Astrocyte (in vitro differentiated cells and primary cell): ENCODE measurements at places on chromosomes 2 and 18. TPM values are rescaled to one million over a fixed set of nuclear protein-coding genes. Genes with fewer than 3 reads are reported as not detected.

RPS27A gene
- 746 and 840 TPM in 2 replicates for total RNA-seq

DNA sequence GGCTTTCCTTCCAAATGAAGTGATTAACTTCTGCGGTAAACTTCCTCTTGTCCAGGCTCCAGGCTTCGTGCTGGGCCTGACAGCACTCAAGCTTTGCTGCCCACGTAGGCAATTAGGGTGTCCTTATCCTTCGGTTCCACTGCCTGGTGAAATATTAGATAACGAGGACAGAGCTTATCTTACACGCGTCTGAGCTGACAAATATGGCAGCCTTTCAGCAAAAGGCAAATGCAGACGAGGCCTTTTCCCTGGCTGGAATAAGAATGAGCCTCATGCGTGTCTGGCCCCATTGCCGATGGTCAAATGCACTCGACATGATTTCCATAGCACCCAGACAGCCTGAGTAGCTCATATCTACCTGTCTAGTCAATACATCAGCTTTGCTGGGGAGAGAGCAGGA, 141.5 kb downstream of the FAM210A start:
- DNase-seq, result no peak

SP100 gene
- total RNA-seq, result 169 and 186 TPM in 2 replicates

GRCh38 chr18:765764-766549, 46.1 kb downstream of the YES1 start:
- DNase-seq, result no peak

GRCh38 chr2:45892425-45892745, 240.9 kb downstream of the PRKCE start:
- DNase-seq, result no peak

- DNase-seq, result no peak
Observed at GRCh38 chr18:692824-693223, 19.6 kb downstream of the ENOSF1 start.

GRCh38 chr2:189261431-189261841, 81.9 kb upstream of the COL5A2 start:
- DNase-seq, result peak; percentile 89

GMPPA gene
- 49.5 and 55.3 TPM in 2 replicates for total RNA-seq

ATP9B gene
- total RNA-seq, result 12.6 and 14.3 TPM in 2 replicates

FZD7 gene
- 61.5 and 65.9 TPM in 2 replicates for total RNA-seq

BOK gene
- total RNA-seq, result 64.2 and 64.9 TPM in 2 replicates

DNA sequence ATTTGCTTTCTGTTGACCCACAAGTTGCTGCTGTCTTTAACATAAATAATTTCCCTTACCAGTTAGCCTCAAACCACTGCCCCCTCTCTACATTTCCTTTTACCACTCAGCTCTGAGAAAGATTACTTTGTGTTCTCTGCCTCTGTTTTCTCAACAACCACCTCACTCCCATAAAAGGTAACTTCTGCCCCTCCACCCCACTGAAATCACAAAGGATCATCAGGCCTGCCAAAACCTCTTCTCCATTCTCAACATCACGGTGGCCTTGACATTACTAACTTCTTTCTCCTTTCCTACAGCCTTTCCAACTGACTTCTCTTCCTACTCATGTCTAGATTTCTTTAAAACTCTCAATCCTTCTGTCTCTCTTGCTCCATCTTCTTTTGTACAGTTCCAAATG, 10.1 kb downstream of the ACADL start:
- no peak for DNase-seq

- DNase-seq, result no peak
Observed at GRCh38 chr18:62610351-62610700, 87.5 kb downstream of the ZCCHC2 start.

GRCh38 chr2:47401789-47402554, 984 bp upstream of the MSH2 start:
- no peak for DNase-seq

- DNase-seq, result no peak
Observed at GRCh38 chr2:78476619-78477229, 548.8 kb upstream of the REG3G start.

DNA sequence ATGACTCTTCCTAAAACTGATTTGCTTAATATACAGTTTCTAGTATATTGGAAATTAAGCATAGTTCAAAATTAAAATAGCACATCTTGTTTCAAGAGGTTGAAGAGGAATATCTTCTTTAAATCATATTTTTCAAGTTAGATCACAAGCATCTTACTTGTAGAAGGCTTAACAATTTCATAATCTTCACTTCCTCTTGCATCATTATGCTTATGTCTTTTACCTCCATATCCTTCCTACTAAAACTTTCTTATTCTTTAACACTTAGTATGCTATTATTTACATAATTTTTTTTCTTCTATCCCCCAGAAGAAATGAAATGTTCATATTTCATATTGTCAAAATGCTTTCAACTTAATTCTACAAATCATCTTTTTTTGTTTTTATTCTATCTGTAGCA, 1354.9 kb upstream of the TMEFF2 start:
- DNase-seq, result no peak

STPG4 gene
- total RNA-seq, result 0.55 and 0.64 TPM in 2 replicates

GRCh38 chr18:35284841-35285240, 5.2 kb downstream of the ZSCAN30 start:
- no peak for DNase-seq

SPATA3 gene
- not detected in 2 replicates for total RNA-seq

- no peak for DNase-seq
Observed at GRCh38 chr2:220215785-220216184, 588.4 kb downstream of the SLC4A3 start.

DNA sequence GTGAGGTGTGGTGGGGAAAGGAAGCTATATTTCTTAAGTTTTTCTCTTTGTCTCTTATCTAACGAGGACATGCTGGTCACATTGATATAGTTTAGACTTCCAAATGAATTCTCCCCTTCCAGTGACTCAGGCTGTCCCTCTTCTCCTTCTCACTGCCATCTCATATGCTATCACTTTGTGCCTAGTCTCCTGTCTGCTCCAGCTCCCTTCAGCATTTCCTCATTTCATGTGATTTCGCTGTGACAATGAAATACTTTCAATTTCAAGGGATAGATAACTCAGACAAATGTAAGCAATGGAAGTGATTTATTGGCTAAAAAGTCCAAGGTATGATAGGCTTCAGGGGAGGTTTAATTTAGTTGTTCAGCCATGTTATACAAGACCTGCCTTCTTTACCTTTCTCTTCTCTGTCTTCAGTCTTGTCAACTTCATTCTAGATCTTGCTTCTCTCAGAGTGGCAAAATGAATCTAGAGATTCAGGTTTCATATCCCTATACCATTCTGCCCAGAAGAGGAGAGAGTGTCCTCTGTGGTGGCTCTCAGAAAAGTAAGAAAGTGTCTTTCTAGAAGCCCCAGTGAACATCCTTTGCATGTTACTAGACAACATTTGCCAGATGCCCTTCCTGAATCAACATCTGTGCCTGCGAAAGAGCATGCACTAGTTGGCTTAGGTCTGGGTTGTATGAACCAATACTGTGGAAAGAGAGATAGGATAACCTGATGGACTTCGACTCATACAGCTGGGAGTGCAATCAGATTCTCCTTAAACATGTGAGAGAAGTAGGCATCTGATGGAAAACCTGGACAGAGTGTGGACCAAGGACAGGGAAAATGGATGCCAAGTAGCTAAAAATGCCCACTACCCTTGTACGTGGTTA, 29.9 kb upstream of the GPR155 start:
- DNase-seq, result no peak

DNA sequence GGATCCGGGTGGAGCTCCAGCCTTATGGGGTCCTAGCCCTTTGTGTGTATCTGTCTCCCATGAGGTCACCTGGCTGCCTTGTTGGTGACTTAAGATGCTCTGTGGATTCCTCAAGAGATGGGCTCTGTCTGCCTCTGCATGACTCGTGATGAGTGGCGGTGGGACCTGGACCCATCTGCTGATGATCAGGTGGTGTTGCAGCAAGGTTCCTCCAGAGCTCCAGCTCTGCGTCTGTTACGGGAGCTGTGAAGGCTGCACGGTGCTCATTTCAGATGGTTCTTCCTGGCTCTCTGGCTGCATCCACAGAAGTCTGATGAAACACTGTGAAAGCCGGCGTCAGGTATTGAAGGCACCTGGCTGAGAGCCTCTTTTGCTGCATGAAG, 2.4 kb downstream of the AGAP1 start:
- DNase-seq, result peak; percentile 15

DNA sequence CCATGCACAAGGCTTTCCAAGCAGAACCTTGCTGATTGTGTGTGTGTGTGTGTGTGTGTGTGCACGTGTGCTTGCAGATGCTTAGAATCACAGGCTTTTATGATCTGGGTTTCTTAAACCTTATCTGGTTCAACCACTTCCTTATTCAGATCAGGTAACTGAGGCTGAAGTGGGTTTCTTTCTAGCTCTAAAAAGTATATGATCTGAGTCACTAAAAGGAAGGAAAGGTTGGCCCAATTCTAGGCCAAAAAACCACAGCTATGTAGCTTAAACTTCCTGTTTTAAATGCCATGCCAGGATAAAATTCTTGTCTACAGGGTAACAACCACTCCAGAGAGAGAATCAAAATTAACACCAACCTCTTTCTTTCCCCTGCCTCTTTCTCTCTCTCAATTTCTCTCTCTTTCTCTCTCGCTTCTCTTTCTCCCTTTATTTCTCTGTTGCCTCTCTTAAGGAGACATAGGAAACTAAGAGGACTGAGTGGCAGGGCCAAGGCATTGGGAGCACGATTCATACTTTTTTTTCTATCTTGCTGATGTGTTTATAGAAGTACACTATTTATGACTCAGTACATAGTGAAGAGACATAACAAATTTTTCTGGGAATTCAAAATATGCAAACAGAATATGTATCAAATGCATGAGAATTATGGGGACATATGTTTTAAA, 140.3 kb downstream of the TRIB2 start:
- peak; percentile 92 for DNase-seq

WNT10A gene
- 0.91 and 2.5 TPM in 2 replicates for total RNA-seq

DNA sequence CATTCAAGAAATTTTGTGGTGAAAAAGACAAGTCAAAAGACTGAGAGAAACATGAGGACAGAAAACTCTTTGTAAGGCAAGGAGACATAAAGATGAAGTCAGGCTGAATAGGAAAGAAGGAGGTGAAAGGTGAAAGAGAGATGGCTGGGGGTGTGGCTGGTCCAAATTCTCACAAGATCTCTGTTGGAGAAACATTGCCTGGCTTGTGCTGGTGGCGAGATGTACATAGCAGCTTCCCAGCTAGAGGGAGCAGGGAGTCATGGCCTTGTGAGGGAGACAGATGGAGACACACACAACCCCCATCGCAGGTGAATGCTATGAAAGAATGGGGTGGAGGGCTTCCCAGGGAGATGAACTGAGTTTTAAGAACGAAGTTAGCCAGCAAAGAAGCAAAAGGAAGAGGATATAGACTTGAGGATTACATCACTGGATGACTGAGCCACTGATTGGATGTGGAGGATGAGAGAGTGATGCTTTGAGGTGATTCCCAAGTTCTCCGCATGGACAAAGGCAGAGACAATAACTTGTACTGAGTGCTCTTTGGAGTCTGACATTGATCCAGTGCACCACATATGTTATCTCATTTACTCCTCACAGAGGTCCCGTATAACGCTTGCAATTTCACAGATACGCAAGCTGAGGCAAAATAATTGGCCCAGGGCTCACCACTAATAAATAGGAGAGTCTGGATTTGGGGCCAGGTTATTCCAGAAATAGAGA, 3.7 kb upstream of the EMX1 start:
- DNase-seq, result no peak

DNA sequence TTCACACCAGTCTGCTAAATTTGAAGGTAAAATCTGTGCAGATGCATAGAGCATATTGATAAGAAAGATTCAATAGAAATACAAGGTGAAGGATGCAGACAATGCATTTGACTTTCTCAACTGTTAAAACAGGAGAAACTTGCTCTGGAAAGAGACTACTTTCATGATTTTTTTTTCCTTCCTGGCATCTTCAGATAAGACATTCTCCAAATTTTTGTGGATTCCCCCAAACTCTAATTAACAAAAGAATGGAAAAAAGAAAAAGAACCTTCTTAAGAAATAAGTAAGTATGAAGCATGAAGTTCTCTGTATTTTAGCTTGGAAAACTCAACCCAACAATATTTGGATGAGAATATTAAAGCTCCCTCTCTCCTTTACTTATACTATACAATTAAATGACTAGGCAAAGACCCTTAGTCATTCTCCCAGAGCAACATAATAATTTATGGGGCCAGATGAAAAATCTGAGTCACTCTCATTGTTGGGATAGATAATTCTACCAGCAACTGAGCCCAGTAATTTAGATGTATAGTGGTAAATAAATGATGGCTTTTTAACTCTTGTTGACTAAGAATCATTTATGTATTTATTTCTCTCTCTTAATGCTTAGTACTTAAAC, 298.7 kb upstream of the COL3A1 start:
- DNase-seq, result peak; percentile 78

DNA sequence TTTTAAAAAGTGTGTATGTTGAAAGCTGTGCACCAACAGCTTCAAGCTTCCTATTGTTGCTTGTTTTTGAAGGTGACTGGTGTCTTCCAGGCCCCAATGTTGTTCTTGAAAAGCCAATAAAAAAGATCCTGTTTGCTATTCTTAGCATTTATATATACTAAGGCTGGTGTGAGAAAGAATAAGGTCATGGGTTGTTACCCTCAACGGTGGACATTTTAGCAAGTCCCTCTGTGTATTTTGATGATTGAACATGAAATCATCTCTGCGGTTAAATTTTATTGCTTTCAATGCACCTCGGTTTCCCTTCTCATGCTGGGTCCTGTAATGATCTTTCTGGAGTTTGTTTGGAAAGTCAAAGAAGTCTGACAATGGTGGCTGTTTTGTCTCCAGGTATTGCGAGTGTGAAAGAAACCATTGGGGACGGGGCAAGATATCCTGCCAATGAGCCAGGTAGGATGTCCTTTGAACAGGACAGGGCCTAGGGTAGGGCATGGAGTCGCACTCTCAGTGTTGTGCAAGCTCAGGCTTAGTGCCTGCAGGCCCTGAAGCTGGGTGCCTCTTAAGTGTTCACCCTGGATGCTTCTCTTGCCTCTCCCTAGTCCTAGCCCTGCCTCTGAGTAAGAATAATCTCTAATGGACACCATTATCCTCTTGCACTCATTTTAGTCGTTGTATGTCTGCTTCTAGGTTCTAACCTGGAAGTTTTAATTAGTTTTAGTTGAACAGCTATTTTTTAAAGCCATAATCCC, 16.0 kb upstream of the KLF7 start:
- no peak for DNase-seq

DNA sequence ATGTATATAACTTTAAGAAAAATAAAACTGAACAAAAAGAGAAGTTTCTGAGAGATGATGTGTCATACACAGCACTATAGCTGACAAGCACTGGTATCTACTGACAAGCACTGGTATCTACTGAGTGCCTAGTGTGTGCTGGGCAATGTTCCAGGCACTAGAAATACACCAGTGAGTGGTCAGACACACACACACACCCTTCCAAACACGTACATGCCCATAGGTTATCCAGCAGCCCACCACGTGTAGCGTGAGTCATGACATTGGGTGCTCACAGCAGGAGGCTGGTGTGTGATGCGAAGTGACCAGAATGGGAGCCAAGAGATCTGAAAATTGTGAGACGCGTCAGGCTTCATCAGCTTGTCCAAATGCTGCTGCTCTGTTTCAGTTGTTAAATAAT, 12.2 kb upstream of the GNAL start:
- DNase-seq, result no peak

DNA sequence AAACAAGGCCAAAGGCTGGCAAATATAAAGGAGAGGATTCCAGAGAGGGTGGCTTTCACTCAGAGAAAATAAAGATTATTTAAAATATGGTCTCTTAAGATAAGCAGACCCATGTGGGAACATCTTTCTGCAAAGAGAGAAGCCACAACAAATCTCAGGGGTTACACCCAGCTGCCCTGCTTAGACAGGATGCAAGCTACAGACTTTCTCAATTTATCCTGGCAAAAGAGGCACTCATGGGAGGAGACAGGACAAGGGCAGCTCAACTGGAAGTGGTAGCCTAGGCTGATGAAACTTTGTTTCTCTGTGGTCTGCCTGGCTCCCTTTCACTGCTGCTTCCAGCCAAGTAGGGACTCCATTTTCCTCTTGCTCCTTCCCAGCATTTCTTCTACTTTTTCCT, 25.9 kb upstream of the SULT1C4 start:
- DNase-seq, result no peak
